Fibroblast of skin of scalp (primary cell): ENCODE measurements at places on chromosomes 4 and X.

DNA sequence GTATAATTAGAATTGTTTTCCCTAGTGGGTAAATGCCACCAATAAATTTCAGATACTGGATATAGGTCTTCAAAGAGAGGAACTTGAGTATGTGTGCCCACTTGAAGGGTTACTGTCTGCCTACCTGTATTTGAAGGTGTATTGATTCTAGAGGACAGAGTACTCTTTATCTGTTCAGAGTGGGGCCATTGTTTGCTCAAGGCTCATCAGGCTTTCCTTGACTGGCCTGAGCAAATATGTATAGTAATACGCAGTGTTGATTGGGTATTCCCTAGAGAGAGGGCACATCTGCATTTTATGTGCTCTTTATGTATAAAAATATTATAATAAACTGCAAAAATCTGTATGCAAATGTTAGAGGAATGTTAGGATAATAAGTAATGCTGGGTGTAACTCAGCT, 23.7 kb downstream of the RP2 start:
- no peak for DNase-seq

- no peak for DNase-seq
Observed at GRCh38 chr4:114785570-114785969, 187.0 kb downstream of the UGT8 start.

GRCh38 chr4:10584042-10584441, 100.5 kb downstream of the CLNK start:
- peak; percentile 92 for DNase-seq

DNA sequence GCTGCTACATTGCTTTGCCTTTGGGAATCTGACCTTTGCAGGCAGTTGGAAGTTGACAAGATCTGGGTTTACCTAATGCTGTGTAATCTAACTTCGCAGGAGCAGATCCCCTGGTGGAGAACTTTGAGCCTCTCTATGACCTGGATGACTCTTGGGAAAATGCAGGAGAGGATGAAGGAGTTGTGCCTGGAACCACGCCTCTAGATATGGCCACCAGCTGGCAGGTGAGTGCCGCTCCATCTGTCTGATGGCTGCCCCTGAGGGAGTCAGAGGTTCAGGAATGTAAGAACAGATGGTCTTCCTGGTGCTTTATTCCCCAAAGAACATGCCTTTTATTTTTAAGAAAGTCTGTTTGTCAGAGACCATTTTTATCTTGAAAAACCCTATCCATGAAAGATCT, 109.3 kb downstream of the NFKB1 start:
- DNase-seq: no peak

DNA sequence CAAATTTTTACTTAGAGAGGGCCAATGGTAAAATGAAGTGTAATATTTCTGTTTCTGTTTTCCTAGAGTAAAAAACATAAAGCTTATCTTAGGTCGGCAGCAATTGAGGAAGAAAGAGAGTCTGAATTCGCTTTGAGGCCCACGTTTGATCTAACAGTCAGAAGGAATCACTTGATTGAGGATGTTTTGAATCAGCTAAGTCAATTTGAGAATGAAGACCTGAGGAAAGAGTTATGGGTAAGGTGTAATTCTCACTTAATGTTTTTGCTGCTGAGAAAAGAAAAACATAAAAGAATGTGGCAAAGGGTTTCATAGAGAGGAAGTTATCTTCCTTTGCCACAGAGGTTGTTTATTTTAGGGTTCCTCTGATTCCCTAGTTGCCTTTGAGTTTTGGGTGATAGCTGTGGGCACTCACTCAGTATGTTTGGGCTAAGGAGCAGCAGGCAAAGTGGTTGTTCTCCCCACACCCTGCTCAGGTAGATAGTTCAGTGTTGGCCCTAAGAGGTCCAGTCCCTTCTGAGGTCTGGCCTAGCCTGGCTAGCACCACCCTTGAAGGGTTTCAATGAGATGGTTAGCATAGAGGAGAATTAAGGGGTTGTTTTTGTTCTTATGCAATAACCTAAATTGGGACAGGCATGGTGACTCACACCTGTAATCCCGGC, 32.3 kb downstream of the HERC5 start:
- no peak for DNase-seq

- no peak for DNase-seq
Observed at GRCh38 chr4:185128272-185129119, 14.6 kb upstream of the SLC25A4 start.

DNA sequence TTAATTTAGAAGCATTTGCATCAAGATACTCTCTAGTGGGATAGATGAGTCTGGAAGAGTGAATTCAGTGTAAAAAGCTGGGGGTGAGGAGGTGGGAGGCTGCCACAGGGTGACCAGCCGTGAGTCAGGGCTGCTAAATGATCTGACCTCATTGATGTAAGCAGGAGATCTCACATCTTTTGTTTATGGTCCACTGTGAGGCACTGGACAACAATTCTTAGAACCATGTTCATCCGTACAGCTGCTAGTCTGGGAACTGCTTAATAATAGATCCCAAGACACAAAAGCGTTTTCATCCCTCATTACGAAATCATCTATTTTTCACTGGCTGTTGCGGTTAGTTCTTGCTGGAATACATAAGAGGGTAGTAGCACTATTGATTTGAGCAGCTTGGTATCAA, 14.1 kb downstream of the KLF3 start:
- peak; percentile 63 for DNase-seq

DNA sequence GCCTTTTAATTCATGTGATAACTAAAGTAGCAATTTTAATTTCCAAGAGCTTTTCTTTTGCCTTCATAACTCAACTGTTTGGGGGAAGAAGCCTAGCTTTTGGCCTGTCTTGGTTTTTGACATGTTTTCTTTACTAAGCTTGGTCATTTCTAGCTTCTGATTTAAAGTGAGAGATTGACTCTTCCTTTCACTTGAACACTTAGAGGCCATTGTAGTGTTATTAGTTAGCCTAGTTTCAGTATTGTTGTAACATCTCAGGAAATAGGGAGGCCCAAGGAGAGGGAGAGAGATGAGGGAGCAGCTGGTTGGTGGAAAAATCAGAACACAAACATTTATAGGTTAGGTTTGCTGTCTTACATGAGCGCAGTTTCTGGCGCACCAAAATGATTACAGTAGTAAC, 44.8 kb downstream of the DCLK2 start:
- DNase-seq: no peak

GRCh38 chrX:48003367-48003757, 427 bp downstream of the ZNF182 start:
- no peak for DNase-seq

DNA sequence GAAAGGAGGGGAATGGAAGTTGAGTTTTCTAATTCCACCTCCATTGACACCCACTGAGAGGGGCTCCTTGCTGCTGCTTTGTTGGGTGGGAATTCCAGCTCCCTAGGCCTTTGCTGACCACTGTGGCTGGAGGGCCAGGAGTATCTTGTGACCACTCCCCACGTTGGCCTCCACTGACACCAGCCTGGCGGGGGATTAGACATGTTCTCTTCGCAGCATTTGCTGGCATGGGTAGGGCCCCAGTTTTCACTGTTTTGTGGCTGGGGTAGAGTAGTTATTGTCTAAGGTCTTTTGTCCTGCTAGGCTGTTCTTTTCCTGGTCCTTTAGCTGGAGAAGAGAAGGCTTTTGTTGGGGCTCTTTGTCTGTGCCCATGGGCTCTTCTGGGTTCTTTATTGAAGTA, 116.7 kb downstream of the CDKL5 start:
- DNase-seq: no peak

DNA sequence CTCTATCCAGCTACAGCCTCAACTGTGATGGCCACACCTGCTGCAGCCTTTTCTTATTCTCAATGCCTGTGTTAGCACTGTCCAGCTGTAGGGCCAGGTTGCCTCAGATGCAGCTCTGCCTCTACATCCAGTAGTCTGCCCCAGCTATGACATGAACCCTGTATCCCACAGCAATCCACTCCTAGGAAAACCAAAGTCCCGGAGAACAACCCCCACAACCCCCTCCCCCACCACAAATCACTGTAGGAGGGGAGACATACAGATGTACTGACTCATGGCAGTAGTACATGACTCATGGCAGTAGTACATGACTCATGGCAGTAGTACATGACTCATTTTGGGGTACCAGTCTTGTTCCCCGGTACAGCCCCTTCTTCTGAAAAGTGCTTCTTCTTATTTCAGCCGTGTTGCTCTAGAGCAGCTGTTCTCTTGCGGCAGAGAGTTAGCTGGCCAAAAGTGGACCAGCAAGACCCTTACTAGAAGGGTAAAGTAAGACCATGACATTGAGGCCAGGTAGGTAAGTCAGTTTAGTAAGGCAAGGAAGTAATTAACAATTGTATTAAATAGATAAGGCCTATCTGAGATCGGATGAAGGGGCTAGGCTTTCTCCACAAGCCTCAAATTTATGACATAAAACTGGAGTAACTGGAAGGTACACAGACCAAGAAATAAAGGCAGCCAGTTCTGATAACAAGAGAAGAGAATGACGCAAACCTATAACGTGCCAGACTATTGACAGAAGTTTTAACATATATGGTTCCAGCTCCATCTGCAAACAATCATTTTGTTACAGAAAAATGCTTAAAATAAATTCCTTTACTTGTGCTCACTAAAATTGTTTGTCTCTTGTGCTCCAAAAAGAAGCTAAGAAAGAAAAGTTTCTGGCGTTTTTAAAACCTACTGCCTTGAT, 221.4 kb downstream of the TACR3 start:
- peak; percentile 80 for DNase-seq

DNA sequence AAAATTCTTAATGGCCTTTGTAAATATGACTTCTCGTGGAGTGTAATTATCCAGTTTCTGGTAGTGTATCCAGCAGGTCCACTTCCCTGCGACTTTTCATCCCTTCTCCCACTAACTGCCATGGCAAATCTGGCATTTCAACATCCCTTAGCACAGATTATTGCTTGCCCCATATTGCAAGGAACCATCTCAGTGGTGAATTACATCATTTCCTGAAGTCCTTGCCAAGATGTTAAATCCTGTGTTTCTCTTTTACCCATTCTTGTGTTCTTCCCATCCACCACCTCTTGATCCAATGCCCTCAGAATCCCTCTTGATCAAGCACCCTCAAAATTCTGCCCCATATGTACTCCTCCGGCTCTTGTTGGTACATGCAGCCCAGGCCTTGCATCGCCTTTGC, 88.1 kb upstream of the ZNF81 start:
- peak; percentile 11 for DNase-seq

DNA sequence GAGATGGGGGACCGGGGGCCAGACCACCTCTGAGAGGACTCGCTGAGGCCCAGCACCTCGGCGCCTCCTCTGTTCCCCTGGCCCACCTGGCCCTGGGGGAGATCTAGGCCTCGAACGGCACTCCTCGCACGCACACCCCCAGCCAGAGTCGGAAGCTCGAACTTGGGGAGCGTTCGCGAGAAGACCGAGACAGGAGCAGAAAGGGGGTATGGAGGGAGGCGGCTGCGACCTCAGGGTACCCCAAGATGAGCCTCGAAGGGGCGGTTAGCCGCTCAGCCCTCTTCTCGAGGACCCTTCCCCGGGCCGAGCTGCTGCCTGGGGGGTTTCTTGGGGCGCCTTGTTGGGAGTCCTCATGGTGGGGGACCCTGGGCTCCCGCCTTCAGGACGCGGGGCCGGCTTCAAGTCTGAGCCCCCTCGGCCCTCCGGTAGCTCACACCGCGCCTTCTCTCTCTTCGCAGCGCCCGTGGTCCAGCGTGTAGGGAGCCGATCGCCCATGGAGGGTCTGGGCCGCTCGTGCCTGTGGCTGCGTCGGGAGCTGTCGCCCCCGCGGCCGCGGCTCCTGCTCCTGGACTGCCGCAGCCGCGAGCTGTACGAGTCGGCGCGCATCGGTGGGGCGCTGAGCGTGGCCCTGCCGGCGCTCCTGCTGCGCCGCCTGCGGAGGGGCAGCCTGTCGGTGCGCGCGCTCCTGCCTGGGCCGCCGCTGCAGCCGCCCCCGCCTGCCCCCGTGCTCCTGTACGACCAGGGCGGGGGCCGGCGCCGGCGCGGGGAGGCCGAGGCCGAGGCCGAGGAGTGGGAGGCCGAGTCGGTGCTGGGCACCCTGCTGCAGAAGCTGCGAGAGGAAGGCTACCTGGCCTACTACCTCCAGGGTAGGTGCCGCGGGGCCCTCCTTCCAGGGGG, 706 bp downstream of the DUSP9 start:
- DNase-seq: no peak

DNA sequence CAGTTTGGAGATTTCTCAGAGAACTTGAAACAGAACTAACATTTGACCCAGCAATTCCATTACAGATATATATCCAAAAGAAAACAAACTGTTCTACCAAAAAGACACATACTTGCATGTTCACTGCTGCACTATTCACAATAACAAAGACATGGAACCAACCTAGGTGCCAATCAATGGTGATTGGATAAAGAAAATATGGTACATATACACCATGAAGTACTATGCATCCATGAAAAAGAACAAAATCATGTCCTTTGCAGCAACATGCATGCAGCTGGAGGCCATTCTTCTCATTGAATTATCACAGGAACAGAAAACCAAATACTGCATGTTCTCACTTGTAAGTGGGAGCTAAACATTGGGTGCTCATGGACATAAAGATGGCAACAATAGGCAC, 47.6 kb upstream of the LNX1 start:
- no peak for DNase-seq
